ENCODE measurements at places on chromosomes 2 and 18.

GRCh38 chr2:207876842-207877535 lies 107.3 kb upstream of the FZD5 start:
- no peak for DNase-seq

GRCh38 chr18:11274144-11274794 lies 124.9 kb upstream of the PIEZO2 start:
- no peak for DNase-seq

- no peak for DNase-seq
These were observed 240.4 kb downstream of the IKZF2 start for GRCh38 chr2:212911011-212911410.

DNA sequence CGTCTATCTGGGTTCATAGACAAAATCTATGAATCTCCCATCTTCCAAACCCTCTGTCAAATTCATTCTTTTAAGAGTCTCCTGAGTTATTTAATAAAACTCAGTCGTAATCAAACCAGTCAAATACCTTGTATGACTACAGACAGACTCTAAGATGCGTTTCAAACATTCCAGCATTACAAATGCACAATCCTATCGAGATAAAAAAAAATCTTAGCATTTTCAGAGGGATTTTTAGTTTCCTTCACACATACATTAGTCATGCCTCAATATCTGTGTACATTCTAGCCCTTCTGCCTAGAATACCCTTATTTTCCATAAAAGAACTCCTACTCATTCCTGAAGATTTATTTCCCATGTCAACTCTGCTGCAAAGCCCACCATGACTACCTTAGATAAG lies 96.5 kb downstream of the CSRNP3 start:
- DNase-seq = no peak

- DNase-seq = peak; percentile 76
These were observed 18.7 kb downstream of the SH3BP4 start for GRCh38 chr2:234970477-234970882.

GRCh38 chr2:121906170-121906569 lies 150.7 kb downstream of the TSN start:
- no peak for DNase-seq

DNA sequence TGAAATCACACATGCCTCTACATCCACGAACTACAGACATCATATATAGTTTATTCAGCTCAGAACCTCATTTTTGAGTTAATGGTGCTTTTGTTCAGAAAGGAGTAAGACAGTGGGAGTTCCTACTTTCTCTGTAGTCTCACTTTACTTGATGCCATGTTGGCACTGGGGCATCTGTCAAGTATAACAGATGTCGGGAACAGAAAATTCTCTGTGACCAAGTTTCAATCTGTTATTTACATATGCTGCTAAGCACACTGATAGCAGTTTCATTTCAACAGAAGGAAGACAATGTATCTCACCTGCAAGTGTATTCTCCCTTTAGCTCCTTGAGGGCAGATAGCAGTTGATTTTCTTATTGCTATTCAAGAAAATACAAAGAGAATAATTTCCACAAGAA lies 774.1 kb downstream of the METTL4 start:
- DNase-seq = no peak
